ENCODE measurements at places on chromosomes 3 and 15. TPM values are rescaled to one million over a fixed set of nuclear protein-coding genes. Genes with fewer than 3 reads are reported as not detected.
A peak's percentile ranks its signal among the peaks of the same experiment; 100 is the strongest.

PPP1R14D gene
- total RNA-seq = not detected

GRCh38 chr3:155495387-155495786, 201.9 kb upstream of the STRIT1 start:
- DNase-seq = no peak

- no peak for DNase-seq
These were observed 48.0 kb downstream of the CGGBP1 start for GRCh38 chr3:88010810-88011209.

P2RY13 gene
- 1.2 TPM for total RNA-seq

GRIP2 gene
- total RNA-seq = 2.3 TPM

GOLGA8M gene
- 5.7 TPM for total RNA-seq

DNA sequence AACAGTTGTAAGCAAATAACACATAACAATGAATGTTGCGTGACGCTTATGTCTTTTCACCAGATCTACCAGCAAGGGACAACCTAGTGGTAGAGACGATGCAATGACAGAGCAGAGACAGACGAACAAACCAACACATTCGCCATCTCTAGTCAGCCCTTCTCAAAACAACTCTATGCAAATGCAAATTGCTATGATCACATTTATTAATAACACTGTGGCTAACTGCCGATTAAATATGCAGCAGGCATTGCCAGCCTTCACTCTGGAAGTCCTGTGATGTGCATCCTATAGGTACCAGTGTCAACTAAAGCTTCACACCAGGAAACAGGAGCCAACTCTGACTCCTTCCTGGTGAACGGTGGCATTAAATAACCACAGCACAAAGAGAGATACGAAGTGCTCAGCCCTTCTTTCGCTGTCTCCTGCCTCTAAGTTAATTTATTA, 94.2 kb downstream of the FOXP1 start:
- DNase-seq = no peak

GRCh38 chr3:46059432-46059831, 32.1 kb upstream of the XCR1 start:
- no peak for DNase-seq

PIF1 gene
- 0.99 TPM for total RNA-seq

MESP2 gene
- total RNA-seq = not detected

GRCh38 chr3:94561094-94561493, 498.2 kb downstream of the NSUN3 start:
- no peak for DNase-seq

DNA sequence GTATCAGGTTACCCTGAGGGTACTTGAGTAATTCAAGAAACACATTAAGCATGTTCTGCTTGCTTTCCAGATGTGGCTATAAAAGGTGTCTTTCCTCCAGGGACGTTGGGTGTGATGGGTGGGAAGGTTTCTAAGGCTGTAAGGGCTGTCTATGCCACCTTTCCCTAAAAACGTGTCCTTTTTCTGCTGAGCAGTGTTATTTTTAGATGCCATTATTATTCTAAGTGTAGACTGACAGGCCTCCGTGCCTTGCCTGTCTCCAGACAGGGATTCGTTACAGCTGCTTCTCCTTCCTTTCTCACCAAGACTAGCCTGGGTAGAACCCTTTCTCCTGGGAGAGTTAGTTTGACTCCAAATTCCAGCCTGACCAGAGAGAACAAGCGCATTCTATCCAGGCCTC, 26.8 kb upstream of the RHO start:
- DNase-seq = no peak

HSPBAP1 gene
- total RNA-seq = 16.2 TPM

SLC6A20 gene
- not detected for total RNA-seq

DNA sequence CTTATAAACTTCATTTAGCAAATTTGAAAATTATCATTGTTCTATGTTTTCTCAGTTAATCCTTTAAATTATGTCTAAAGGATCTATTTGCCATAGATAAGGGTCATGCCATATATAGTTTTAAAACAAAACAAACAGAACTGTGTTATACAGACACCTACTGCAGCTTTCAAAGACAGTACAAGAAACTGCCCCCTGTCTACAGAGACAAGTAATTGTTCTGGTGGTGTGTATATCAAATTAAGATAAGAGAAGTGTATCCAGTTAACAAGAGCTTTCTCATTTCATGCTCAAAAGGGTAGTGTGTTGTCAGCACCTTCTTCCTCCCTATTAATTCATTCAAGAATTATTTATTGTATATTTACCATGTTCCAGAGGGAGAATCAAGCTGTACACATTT, 201.2 kb downstream of the FMN1 start:
- DNase-seq = no peak

GRCh38 chr3:13712682-13713180, 163.8 kb downstream of the FBLN2 start:
- DNase-seq = peak; percentile 17

DNA sequence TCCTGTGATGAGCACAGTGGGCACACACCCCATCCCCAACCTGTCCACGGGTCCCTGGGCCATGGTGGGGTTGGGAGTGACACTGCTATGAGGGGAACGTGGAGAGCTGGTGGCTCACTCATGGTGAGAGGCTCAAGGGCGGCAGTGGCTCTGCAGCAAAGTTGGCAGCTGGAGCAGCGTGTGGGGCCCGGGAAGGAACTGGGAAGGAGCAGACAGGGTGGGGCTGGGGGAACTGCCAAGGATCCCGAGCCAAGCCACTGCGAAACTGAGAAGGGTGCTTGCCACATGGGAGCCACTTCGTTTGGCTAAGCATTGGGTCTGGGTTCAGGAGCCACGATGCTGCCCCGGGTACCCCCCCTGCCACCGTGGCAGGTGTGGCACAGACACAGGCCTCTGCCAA, 80.1 kb downstream of the SNRK start:
- no peak for DNase-seq

GRCh38 chr15:45586125-45586524, 1.1 kb upstream of the BLOC1S6 start:
- no peak for DNase-seq

DNA sequence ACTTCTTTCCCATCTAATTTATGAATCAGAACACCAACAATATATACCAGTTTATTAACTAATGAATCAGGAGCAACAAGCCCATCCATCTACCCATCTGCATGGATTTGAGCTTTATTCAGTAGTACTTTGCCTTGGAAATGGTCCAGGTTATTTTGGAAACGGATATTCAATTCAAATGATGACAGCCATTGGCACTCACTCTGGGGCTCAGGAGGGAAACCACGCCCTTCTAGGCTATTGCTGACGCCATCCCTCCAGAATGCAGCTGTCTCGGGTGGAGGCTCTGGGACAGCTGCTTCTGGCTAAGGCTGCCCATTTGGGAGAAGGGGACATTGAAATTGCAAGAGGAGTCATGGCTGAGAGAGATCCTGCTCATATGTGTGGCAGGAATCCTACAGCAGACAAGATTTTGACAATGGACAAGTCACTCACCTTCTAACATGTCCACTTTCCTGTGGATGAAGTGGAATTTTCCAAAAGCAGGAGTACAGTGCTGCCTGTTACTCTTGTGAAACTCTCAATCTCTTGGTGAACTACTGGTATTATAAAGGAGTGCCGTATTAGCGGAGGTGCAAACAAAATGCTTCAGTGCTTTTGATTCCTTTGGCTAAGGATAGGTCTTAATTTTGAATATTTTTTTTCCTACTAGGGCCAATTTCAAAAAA, 29.3 kb upstream of the TRAK1 start:
- peak; percentile 73 for DNase-seq

All from ureter (tissue), 1 donor.